LoVo (cell line): ENCODE measurements at places on chromosomes 12 and 14.

GRCh38 chr14:71583194-71583593 is 349.0 kb upstream of the RGS6 start:
- no peak for DNase-seq

GRCh38 chr12:67068761-67069450 is 200.3 kb upstream of the CAND1 start:
- peak; percentile 48 for DNase-seq

DNA sequence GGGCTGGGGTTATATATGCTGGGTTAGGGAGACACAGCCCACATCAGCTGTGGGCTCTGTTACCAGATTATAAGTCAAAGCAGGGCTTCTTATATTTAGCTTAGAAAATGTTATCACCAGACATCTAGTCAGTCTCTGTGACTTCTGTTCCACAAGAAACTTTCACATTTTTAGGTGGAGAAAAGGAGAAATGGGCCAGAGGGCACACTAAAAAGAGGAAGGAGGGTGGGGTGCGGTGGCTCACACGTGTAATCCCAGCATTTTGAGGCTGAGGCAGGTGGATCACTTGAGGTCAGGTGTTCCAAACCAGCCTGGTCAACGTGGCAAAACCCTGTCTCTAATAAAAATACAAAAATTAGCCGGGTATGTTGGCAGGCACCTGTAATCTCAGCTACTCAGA is 28.0 kb upstream of the SLC38A1 start:
- DNase-seq = no peak

DNA sequence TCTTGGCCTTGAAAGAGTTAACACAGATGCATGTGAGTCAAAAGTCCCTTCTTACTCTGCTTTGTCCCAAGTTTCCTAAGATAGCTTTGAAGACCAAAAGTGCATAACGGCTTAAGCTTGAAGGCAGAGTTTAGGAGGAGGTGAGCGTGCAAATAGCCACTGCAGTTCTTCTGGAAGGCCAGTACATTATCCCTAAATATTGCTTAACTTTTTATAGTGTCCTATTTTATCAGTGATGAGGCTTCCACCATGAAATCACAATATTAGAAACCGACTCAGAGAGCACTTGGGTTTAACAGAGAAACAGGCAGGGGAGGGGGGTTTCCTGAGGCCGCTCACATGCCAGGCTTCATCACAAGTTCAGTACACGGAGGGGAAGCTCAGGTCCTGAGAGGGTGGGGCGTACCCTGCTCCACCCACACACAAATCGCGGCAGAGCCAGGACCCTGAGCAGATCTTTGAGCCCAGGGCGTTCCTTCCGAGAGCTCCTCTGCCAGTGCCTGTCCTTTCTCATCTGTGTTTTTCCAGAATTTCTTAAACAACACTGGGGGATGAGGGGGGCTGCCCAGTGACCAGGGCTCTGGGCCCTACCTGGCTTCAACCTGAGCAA is 26.8 kb upstream of the BDKRB2 start:
- no peak for DNase-seq

GRCh38 chr14:100982353-100982752 is 78.8 kb upstream of the RTL1 start:
- DNase-seq = no peak

DNA sequence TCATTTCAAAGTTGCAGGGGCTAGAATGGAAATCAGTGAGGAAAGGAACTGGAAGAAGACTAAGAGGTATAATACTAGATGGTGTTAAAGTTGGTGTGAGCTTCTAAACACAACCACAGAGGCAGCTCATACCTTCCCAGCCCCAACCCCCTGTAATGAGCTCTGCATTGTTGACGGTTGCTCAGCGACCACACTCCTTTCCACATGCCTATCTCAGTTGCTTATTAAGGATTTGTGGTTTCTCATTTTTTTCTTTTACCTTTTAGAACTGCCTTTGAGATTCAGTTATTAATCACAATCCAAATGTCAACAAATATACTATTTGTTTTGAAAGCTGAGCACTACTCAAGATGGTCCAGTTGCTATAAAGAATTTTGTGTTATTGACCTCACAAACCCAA is 62.1 kb upstream of the KIF21A start:
- no peak for DNase-seq

GRCh38 chr12:47805417-47805816 is 14.3 kb downstream of the HDAC7 start:
- DNase-seq = no peak

GRCh38 chr12:23399402-23399933 is 550.0 kb downstream of the SOX5 start:
- DNase-seq = no peak

DNA sequence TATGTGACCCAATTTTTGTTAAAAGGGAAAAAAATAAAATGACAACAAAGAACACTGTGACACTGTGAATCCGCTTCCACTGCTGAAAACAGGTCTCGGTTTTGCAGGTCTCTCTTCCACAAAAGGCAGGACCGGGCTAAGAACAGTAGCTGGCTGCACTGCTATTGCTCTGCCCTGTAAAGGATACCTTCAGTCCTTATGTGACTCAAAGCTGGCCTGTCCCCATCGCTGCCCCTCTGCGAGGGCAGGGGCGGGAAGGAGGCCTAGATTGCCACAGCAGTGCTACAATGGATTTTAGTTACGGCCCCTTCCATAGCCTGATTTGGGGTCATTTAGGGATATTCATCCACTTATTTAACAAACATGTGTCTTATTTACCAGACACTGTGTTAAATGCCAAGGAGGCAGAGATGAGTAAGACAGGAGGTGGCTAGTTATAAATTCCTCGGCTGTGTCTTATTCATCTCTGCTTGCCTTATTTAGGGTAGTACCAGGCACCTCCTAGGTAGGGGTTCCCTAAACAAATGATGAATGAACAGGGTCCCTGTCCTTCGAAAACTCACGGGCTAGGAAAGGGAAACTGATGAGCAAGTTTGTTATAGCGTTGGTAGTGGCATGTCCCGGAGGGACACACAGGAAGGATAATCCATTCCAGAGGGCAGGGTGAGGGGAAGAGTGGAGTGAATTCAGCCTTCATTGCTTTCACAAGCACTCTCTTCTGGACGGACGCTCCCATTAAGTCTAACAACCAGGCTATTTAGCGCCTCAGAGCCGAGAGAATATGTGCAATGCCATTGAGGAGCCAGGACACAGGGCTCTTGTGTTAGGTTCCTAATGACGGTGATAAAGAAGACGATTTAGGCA is 73.3 kb downstream of the EID3 start:
- DNase-seq = no peak

- no peak for DNase-seq
Observed at GRCh38 chr14:100904307-100905087, 975 bp upstream of the RTL1 start.

GRCh38 chr12:4068981-4069669 is 195.9 kb upstream of the PARP11 start:
- DNase-seq = no peak

GRCh38 chr12:23880988-23881387 is 68.5 kb downstream of the SOX5 start:
- no peak for DNase-seq

DNA sequence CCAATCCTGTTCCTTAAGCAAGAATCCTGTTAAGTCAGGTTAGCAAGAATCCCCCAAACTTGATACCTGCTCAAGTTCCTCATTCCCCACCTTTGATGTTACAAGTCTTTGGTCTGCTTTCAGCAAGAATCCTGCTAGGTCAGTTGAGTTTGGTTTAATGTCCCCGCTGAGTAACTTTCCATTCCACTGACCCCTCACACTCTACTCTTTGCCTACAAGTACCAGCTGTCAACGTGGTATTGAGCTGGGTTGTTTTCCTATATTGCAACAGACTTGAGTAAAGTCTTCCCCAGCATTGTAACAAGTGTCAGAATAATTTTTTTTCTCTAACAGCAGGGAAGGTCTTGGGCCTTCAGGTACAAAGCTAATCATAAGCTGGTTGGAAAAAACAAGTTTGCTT is 6.3 kb downstream of the PPM1H start:
- DNase-seq = no peak

GRCh38 chr12:100364324-100364723 is 7.5 kb downstream of the SLC17A8 start:
- no peak for DNase-seq

DNA sequence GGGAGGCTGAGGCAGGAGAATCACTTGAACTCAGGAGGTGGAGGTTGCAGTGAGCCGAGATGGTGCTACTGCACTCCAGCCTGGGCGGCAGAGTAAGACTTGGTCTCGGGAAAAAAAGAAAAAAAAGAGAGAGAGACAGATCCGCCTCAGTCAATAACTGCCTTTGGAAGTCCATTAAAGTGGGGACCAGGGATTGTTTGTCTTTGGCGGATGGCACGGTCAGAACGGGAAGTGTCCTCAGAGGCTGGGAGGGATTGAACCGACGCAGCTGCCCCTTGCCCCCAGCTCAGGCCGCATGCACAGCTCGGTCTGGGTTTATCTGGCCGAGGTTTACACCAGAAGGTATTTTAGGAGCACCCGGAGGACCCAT is 54.4 kb downstream of the TESC start:
- DNase-seq = no peak

DNA sequence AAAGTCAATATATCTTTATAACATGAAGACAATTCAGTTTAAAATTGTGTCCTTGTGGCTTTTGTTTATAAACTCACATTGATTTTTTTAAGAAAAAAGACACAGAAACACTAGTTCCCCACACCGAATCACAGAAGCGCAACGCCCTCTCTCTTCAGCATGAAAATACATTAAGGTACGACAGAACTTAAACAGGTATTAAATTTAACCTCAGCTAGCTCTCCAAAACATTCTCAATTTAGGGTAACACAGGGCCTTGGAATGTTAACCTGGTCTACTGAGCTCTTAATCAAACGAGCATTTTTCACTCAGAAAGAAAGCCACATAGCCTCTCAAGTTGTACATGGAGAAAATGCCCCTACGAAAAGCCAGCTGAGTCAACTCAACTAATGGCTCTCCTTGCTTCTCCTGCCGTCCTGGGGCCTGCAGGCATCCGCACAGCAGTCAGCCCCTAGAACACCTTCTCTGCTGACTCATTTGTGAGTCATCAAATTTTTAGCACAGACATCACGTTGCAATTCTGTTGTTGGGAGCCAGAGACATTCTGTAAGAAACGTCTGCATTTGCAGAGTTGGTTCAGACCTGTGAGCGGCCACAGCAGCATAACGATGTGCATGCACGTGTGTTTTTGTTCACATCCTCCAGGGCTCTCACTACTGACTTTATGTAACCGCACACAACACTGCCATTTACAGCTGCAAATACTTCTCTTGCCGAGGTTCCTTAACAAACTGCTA is 141.6 kb downstream of the ITPR2 start:
- peak; percentile 66 for DNase-seq

DNA sequence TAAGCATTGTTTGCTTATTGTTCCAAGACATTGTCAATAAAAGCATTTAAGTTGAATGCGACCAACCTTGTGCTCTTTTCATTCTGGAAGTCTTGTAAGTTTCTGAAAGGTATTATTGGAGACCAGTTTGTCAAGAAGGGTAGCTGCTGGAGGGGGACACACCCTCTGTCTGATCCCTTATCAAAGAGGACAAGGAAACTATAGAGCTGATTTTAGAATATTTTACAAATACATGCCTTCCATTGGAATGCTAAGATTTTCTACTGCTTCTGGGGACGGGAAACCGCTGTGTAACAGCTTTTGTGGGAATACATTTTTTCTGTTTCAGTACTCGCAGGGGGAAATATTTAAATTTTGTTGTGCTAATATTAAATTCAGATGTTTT is 3.5 kb downstream of the FOS start:
- peak; percentile 22 for DNase-seq

GRCh38 chr12:77572371-77572770 is 258.3 kb upstream of the NAV3 start:
- no peak for DNase-seq

GRCh38 chr14:73754911-73755360 is 40.8 kb upstream of the PNMA1 start:
- no peak for DNase-seq

GRCh38 chr14:89393222-89393745 is 23.7 kb downstream of the FOXN3 start:
- no peak for DNase-seq

DNA sequence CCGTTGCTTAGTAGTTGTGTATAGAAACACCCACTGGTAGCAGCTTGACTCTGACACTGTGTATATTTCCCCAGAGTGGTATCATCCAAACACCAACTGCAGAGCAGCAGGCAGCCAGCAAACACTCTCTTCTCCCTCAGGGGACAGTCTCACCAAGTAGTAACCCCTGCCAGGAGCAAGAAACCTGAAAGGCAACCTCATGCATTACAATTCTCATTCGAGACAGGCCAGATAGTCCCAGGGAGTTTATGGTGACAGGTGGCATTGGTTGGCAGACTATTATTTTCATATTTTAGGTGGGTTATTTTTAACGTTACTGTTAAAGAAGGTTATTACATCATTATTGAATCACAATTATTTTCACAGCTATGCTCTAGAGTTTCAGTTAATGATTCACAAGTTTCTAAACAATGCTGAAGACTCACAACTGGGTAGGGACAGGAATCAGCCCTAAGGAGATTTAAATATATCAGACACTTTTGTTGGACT is 222.8 kb downstream of the EGLN3 start:
- no peak for DNase-seq

- DNase-seq = no peak
Observed at GRCh38 chr12:14893506-14894250, 8.0 kb upstream of the MGP start.

GRCh38 chr14:51145246-51145645 is 50.3 kb upstream of the TRIM9 start:
- DNase-seq = no peak

- DNase-seq = no peak
Observed at GRCh38 chr14:74462993-74463392, 30.1 kb downstream of the NPC2 start.

DNA sequence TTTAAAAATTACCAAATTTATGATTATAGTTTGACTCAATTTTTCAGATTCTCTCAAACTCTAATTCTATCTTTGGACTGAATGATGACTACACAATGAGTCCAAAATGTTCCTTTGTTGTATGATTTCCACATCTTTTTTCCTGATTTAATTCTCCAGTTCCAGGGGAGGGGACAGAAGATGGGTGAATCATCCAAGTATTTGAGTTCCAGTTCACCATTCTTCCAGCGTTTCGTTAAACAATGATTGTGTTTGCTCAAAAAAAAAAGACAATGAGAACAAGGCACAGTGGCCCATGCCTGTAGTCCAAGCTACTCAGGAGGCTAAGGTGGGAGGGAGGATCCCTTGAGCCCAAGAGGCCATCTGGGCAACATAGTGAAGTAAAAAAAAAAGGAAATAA is 23.8 kb downstream of the BAZ1A start:
- DNase-seq = no peak

- no peak for DNase-seq
Observed at GRCh38 chr12:1885082-1885596, 33.3 kb downstream of the CACNA2D4 start.

GRCh38 chr12:130555628-130556485 is 160.2 kb downstream of the RIMBP2 start:
- DNase-seq = no peak

GRCh38 chr12:62802321-62802720 is 132.6 kb downstream of the PPM1H start:
- no peak for DNase-seq

- DNase-seq = no peak
Observed at GRCh38 chr12:109519787-109520186, 42.4 kb downstream of the UBE3B start.

- DNase-seq = no peak
Observed at GRCh38 chr12:57058454-57058853, 8.5 kb upstream of the MYO1A start.
